ENCODE measurements at places on chromosomes 11 and 22.

DNA sequence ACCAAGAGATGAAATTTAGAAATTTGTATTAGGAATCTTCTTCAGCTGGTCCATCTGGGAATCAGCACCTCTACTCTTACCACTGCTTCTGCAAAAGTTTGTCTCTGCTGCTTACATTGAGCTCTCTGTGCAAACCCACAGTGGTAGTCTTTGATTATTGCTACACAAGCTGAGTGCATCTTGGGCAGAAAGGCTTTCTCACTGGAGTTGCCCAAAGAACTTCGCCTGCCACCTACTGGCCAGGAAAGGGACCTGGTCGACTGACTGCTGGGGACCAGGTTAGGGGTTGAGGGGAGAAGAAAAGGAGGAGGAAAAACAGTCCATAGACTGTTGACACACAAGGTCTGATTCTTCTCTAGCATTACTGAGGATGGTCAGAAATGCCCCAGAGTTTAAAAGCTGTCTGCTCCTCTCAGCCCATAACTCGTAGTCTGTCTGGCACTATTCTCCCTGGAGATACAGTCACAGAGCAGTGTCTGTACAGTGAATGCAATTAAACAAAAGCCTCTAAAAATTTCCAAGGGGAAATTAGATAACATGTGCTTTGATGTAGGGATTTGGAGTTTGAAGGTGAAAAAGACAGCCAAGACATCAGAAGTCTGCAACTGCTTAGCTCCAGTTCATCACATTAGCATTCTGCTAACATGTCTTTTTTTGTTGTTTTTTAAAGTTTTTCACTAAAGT is 215.0 kb upstream of the CTSC start:
- DNase-seq: no peak

GRCh38 chr22:43630451-43630850 is 181.7 kb downstream of the EFCAB6 start:
- DNase-seq: no peak

DNA sequence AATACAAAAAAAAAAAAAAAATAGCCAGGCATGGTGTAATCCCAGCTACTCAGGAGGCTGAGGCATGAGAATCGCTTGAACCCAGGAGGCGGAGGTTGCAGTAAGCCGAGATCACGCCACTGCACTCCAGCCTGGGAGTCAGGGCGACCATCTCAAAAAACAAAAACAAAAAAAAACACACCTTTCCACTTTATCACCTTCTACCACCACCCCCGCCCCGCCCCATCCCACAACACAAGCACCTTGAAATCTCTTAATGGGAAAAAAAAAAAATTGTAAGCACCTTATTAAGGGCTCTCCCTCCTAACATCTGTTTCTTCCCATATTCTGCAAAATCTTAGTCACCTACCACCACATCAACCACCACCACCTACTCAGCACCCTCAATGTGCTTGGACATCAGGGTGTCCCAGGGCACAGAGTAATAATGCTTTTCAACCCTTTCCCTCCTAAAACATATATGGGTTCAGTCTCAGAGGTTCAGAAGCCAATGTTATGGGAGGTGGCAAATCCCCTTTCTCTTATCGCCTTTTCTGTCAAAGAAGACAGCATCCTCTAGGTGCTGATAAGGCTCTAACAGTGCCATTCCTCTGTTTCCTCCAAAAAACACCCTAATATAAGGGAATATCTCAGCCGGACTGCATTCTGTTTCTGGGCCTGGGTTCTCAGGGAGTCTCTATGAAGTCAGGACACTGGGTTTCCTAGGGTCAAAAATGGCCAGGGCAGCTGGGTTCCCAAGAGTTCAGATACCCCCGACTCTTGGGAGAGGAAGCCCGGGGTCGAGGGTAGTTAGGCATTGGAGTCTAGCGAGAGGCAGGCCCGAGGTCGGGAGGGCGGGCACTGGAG is 718 bp downstream of the INTS5 start:
- DNase-seq: no peak

DNA sequence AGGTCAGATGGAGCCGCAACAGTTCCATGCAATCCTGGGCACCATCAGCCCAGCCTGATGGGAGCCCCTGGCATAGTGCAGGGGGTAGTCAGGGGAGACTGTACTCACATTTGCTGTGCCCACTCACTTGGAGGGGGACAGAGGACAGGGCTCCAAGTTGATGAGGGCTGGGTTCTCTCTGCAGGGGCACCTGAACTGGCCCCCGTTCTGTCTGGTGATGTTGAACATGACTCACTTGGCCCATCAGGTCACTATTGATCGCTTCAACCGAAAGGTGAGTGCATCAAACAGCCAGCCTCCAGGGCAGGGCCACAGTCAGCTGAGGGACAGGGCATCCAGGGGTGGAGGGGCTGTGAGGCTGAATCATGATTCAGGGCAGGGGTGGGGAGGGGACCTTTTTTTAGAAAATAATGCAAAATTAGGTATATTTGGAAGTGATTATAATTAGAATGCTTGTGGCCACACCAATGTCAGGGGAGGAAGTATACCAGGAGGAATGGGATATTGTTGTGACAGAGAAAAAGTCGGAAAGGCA is 66.4 kb downstream of the OTOG start:
- no peak for DNase-seq

- no peak for DNase-seq
Observed at GRCh38 chr22:41147722-41148121, 55.3 kb downstream of the EP300 start.

DNA sequence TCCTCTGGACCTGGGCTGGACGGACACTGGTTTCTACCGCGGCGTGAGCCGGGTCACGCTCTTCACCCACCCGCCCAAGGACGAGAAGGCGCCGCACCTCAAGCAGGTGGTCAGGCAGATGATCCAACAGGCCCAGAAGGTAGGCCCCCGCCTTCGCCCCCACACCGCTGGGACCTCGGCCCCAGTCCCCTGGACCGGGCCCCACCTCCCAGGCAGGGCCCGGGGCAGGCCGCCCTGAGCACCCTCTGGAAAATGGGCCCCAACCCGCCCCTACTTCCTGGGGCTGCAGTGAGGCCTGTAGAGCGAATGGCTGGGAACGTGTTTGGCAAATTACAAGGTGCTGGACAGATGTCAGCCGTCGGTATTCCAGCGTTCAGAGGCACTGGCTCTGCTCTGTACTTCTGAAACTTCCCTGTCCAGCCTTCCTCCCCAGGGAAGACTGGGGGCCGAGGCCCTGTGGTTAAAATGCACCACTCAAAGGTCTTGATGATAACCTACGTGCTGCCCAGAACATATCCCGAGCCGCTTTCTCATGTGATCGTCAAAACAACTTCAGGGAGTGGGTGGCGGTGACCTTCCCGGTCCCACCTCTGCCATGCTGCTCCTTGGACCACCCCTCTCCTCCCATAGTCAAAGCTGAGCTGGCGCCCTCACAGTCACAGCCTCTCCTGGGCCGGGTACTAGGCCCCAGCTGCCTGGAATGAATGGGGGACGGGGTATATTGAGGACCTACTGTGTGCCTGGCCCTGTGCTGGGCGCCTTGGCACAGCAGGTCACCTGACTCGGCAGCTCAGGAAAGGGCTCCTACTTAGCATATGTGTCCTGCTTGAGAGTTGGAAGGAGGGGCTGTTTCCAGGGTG is 869 bp downstream of the FAM83F start:
- DNase-seq: no peak

GRCh38 chr22:41636467-41636866 is 15.4 kb downstream of the XRCC6 start:
- DNase-seq: no peak

DNA sequence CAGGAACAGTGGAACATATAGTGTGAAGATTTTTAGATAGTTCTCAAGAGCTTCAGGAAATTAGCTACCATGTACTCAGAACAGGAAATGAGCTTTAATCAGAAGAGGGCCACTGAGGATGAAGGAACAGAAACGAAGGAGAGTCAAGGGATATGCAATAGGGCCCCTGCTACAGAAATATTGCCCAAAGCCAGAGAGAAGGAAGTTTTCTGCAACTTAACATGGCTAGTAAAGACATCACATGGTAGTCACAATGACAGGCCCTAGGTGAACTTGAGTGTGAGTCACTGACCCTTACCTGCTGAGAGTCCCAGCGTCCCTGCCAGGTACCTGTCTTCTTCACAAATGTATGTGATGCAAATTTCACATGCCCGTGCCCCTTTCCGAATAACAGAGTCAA is 25.2 kb upstream of the CARD16 start:
- DNase-seq: no peak
